Right renal cortex interstitium (tissue), 3 donors: ENCODE measurements at places on chromosomes 1 and 21. TPM values are rescaled to one million over a fixed set of nuclear protein-coding genes. Genes with fewer than 3 reads are reported as not detected.

ZSWIM5 gene
- 7.6 TPM for polyA plus RNA-seq

BARHL2 gene
- not detected for polyA plus RNA-seq

LCE6A gene
- polyA plus RNA-seq: not detected

TMEM167B gene
- polyA plus RNA-seq: 42.1 TPM

GRCh38 chr21:18268906-18269305, 24.3 kb downstream of the CHODL start:
- DNase-seq: no peak

DNA sequence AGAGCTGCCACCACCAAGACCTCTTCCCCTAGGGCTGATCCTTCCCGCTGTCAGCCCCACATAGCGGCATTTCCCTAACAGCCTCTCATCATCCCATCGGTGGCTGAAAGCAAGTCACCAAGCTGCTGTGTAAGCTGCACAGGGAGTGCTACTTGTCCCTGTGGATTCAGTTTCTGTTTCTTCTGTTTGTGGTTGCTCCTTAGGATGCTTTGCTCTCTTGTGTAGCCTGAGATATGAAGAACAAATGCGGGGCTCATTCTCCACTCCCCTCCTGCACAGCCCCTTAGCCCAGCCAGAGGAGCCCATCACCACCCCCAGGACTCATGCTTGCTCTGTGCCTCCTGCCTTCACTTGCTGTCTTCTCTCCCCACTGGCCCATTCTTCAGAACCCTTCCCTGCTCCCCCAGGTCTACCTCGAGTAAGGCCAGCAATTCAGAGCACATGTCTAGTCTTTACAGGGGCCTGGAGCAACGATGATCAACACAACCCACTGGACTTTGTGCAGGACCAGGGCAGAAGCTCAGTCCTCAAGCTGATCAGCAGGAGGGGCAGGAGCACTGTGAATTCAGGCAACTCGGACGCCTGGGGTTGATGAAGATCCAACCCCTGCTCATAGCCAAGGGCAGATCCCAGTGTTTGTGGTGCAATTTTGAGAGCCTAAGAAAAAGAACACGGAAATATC, 82.6 kb upstream of the GALNT2 start:
- DNase-seq: no peak

DNA sequence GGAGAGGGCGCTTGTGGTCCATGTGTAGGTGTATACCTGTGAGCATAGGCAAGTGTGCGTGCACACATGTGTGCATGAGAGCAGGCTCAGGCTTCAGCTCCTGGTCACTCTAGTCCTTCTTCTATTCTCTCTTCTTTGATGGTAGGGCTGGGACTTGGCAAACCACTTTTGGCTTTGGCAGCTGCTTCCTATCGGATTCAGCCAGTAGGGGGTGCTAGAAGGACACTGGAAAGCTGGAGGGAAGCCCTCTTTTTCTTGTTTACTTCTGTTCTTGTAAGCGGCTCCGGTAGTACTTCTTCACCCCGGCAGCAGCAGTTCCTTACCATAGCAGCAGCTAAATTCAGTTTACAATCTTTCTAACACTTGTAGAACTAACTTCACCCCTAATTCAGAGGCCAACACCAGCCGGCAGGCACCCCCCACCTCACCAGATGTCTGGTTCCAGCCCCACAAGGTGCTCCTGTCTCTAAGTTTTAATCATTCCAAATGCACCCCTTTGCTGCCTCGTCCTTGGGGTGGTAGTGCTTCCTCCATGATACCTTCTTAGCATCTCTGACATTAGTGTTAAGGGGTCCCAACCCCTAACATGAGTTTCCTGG, 25.1 kb downstream of the NENF start:
- DNase-seq: no peak

DNA sequence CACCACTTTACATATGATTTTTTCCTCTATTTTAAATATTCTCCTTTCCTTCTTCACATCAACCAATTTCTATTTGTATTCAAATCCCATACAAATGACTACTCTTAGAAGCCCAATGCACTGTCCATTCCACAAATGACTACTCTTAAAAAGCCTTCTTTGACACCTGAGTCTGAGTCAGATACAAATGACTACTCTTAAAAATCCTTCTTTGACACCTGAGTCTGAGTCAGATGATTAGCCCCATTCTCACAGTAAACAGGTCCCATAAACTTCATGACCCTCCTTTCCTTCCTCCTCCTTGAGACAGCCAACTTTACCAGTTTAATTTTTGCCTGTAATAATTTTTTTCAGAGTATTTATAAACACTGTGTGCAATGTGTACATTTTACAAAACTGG, 231.3 kb upstream of the USP25 start:
- no peak for DNase-seq

DNA sequence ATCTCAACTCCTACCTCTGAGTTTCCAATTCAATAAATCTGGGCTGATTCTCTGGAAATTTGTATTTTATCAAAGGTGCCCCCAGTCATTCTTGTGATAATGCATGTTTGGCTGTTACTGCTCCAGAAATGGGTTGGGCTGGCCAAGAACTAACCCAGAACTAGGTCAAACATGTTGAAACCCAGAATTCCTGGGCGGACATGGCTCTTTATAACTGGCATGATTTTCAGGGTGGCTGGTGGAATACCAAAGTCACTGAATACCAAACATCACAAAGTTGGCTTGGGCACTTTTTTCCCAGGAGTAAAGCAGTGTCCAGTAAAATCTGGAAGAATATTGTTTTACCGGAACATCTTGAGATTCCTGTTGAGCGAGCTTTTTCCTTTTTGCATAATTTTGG, 89.4 kb upstream of the S1PR1 start:
- DNase-seq: no peak
